ENCODE measurements at places on chromosomes 7 and 10.
A peak's percentile ranks its signal among the peaks of the same experiment; 100 is the strongest.

DNA sequence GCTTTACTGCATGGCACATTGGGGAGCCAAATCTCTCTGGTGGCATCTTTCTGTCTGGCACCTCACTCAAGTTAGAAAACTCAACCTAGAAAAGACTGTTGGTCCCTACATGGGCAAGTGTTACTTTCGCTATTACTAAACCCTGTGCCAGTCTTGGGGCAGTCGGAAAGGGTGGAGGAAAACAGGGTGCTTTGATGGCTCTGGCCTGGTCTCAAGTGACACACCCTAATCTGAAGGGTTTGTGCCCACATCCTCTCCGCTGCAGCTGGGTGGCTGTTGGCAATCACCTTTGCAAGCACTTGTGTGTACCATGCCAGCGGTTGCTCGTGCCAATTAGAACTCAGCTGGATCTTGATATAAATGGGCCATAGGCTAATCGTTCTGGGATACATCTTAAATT lies 159.8 kb upstream of the ITGB1 start:
- no peak overlapping the region for H3K4me3 ChIP-seq
- no peak for DNase-seq
- no peaks in the 10 kb centered on the region for H3K36me3 ChIP-seq
- H3K27ac ChIP-seq = no peak overlapping the region

DNA sequence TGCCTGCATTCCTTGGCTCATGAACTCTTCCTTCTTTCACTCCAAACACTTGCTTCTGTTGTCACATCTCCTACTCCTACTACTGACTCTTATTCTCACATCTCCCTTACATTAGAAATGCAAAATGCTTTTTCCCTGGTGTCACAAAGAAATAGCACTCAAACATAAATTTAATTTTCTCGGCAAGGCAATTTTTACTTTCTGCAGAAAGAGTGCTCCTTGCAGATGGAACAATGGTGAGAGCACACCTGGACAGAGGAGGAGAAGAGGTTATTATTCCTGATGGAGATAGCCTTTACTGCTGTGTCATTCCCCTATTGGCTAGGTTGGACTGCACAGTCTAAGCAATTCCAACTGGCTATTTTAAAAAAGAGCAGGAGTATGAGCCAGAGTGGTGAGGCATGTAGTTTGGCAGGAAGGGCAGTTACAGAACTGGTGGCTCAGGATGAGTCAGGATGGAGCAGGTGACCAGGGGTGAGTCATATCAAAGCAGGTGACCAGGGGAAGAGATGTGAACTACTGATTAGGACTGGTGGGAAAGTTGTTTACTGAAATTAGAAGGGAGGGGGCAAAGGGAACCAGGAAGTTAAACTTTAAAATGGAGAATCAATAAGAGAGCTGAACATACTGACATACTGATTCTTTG lies 52.9 kb downstream of the CYP2C9 start:
- H3K27ac ChIP-seq = no peak overlapping the region
- H3K4me1 ChIP-seq = no peaks in the 10 kb centered on the region
- no peak overlapping the region for H3K4me3 ChIP-seq
- peaks cover 3% of the 10 kb centered on the region for H3K36me3 ChIP-seq
- no peak for DNase-seq
- H3K27me3 ChIP-seq = peaks cover 5% of the 10 kb centered on the region

DNA sequence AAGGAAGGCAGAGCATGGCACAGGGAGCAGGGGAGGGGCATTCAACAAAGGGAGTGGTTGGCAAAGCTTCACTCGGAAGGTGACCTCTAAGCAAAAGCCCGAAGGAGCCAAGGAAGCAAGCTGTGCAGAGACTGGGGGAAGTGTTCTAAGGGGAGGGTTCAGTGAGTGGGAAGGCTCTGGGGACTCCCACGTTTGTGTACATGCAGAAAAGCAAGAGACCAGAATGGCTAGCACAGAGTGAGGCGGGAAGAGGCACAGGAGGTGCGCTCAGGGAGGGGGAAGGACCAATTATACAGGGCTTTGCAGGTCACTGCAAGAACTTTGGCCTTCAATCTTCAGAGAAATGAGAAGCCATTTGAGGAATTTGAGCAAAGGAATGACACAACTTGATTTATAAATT lies 7.4 kb downstream of the ARHGAP21 start:
- no peak overlapping the region for H3K4me3 ChIP-seq
- H3K27me3 ChIP-seq = no peaks in the 10 kb centered on the region
- H3K4me1 ChIP-seq = peaks cover 27% of the 10 kb centered on the region
- peaks cover 3% of the 10 kb centered on the region for H3K36me3 ChIP-seq
- no peak overlapping the region for H3K27ac ChIP-seq
- no peak for DNase-seq

DNA sequence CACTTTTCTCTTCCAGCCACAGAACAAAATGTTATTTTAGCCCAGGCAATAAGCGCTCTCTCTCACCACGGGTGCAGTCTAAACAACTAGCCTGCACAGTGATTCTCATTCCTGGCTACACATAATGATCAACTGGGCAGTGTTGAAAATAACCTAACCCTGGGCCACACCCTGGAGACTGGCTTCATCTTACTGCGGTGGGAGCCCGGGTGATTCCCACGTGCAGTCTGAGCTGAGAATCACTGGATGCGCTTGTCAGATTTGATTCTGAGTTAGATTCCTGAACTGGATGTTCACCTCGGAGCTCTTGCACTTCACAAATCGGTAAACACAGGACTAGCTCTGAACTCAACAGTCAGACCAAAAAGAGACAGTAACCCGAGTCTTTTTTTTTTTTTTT lies 14.9 kb downstream of the ZC3HAV1 start:
- no peak overlapping the region for H3K27ac ChIP-seq
- peaks cover 3% of the 10 kb centered on the region for H3K36me3 ChIP-seq
- DNase-seq = no peak
- no peaks in the 10 kb centered on the region for H3K27me3 ChIP-seq

DNA sequence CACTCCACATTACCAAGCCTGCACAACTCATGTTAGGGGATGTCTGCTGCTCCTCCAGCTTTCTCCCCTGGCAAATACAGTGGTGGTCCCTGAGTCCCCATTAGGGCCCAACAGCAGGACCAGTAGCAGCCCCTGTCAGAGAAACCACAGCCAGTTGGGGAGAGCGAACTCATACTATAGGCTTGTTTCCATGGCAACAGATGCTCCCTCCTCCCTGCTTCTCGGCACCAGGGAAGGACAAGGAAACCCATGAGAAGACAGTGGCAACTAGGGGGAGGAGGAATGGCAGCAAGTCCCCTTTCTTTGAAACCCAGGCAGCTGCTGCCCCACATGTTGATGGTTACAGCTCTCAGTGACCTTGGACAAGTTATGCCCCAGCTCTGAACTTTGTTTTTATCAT lies 326.4 kb downstream of the KCNMA1 start:
- H3K27me3 ChIP-seq = peaks cover 16% of the 10 kb centered on the region
- no peak overlapping the region for H3K27ac ChIP-seq
- no peak for DNase-seq

DNA sequence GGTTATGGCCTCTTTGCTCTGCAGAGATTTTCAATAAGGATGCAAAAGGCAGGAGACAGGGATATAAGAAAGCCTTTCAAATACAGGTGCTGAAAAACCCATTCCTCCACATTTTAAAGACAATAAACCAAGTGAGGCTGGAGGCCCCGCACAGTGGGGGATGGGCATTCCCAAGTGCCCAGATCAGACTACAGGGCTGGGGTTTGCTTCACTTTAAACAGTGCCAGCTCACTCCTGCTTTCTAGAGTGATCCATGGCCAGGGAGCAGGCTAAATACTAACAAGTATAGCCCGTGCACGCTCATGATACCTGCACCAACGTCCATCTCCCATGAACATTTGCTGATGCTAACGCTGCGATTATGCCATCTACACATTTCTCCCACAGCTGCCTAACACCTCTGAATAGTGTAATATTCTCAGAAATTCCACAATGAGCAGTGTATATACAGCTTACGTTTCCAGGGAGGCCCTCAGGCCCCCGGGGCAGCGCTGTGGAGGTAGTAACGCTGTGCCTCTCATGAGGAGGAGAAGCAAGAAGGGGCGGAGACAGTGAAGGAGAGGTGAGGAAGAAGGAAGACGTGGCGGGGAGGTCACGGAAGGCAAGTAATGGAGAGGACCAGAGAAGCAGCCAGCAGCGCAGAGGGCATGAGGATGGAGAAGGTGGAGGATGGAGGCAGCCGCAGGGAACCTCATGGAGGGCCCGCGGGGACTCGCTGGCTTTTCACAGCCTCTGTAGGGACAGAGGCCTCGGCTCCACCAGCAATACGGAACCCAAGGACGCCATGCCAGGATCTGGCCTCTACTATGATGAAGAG lies 141.7 kb downstream of the USP6NL start:
- peak overlapping the region; percentile 65 for H3K27ac ChIP-seq
- peaks cover 24% of the 10 kb centered on the region for H3K4me1 ChIP-seq
- H3K27me3 ChIP-seq = no peaks in the 10 kb centered on the region
- no peak overlapping the region for H3K4me3 ChIP-seq
- DNase-seq = no peak

DNA sequence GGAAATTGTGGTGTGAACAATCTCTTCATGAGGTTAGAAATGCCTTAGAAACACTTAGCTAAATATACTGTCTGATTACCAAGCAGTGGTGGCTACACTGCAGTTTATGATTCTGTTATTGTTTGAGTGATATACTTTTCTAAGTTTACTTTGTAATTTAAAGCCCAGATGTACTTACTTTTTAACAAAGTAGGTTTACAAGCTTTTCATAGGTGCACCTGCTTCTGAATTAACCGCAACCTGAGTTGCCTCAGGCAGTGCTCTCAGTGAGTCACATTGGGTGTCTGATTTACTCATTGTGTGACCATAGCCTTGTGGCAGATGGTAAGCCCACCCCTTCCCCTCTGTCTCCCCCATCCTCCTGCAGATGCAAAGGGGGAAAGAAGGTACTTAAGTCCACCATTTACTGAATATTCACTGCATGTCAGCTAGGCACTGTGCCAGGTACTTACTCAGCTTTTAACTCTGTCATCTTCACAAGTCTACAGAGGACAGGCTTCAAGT lies 9.0 kb downstream of the MTURN start:
- no peaks in the 10 kb centered on the region for H3K4me1 ChIP-seq
- no peak overlapping the region for H3K27ac ChIP-seq
- no peak for DNase-seq
- no peak overlapping the region for H3K4me3 ChIP-seq
- H3K27me3 ChIP-seq = peaks cover 1% of the 10 kb centered on the region
- H3K36me3 ChIP-seq = no peaks in the 10 kb centered on the region

DNA sequence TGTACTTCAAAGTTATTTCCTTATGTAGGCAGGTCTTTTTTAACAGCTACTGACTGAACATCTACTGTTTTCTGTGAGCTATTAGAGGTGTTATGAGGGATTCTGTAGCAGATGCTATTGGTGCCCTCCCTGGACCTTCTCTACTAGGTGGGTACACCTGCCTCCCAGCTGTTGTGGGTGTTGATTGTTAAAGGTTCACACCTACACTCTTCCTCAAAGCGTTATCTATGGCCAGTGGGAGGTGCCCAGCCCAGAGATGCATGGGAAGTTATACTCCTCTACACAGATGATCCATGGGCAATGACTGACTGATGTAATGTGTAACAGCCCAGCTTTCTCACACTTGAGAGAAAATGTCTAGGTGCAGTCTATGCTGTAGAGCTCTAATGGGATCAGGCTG lies 127.7 kb downstream of the PRKG1 start:
- no peaks in the 10 kb centered on the region for H3K36me3 ChIP-seq
- DNase-seq = no peak
- no peaks in the 10 kb centered on the region for H3K27me3 ChIP-seq
- H3K27ac ChIP-seq = no peak overlapping the region

- no peaks in the 10 kb centered on the region for H3K27me3 ChIP-seq
- H3K4me3 ChIP-seq = no peak overlapping the region
- peaks cover 7% of the 10 kb centered on the region for H3K36me3 ChIP-seq
- DNase-seq = no peak
Observed at GRCh38 chr7:7146837-7147236, 35.5 kb upstream of the C1GALT1 start.

GRCh38 chr7:24733414-24734060 lies 23.7 kb downstream of the GSDME start:
- H3K27me3 ChIP-seq = no peaks in the 10 kb centered on the region
- DNase-seq = no peak
- no peak overlapping the region for H3K27ac ChIP-seq
- H3K4me1 ChIP-seq = no peaks in the 10 kb centered on the region

GRCh38 chr10:89773081-89773480 lies 71.7 kb downstream of the KIF20B start:
- H3K4me1 ChIP-seq = no peaks in the 10 kb centered on the region
- no peaks in the 10 kb centered on the region for H3K27me3 ChIP-seq
- H3K4me3 ChIP-seq = no peak overlapping the region
- H3K36me3 ChIP-seq = peaks cover 53% of the 10 kb centered on the region

DNA sequence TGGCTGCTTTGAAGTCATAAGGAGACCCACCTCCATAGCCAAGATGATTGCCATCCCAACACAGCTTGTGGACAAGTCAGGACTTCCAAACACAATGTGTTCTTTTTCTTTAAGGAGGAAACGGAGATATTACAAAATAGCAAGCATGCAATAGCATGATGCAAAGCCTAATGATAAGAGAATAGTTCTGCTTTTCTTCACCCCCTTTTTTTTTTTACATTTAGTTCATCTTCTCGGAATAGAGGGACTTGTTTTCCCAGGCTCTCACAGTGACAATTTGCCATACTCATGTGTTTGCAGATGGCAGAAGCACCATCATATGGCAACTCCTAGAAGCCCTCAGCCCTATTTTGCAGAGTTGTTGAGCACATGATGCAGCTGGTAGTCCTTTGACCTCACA lies 119.8 kb downstream of the ITGB8 start:
- no peak for DNase-seq
- no peak overlapping the region for H3K4me3 ChIP-seq
- H3K36me3 ChIP-seq = peaks cover 2% of the 10 kb centered on the region

GRCh38 chr7:27420702-27421101 lies 178.1 kb downstream of the EVX1 start:
- H3K4me1 ChIP-seq = no peaks in the 10 kb centered on the region
- H3K27ac ChIP-seq = peak overlapping the region; percentile 50
- no peaks in the 10 kb centered on the region for H3K36me3 ChIP-seq
- H3K27me3 ChIP-seq = no peaks in the 10 kb centered on the region
- DNase-seq = no peak
- H3K4me3 ChIP-seq = no peak overlapping the region

- H3K27ac ChIP-seq = no peak overlapping the region
- no peak overlapping the region for H3K4me3 ChIP-seq
- no peaks in the 10 kb centered on the region for H3K27me3 ChIP-seq
- no peaks in the 10 kb centered on the region for H3K36me3 ChIP-seq
- no peak for DNase-seq
Observed at GRCh38 chr10:86104156-86104555, 262.4 kb downstream of the GRID1 start.

DNA sequence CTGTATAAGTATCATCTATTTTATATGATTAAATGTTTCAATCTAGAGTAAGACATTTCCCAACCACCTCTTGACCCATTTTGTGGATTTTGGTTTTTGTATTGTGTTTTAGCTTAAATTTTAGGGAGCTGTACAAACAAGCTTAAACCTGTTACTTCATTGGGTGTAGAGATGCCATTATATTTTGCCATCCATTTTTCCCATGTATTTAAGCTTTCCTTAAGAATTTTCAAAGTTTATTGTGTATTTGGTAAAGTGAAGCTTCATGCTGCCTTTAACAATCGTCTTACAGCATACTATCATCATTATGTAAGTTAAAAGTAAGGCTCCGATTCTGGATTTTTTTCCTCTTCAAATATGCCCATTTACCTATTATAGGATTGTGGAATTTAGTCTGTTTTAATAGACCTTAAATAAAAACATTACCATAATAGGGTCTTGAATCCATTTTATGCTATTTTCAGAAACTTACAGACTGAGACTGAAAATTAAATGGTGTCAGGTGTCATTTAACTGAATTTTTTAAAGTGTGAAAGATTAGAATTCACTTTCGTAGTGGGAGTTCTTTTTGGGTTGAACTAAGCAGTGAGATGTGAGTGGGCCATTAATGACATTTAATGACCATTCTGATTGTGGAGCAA lies 2.2 kb downstream of the KMT2E start:
- no peak for DNase-seq
- peaks cover 13% of the 10 kb centered on the region for H3K27me3 ChIP-seq
- peak overlapping the region; percentile 100 for H3K4me3 ChIP-seq
- H3K36me3 ChIP-seq = peaks cover 9% of the 10 kb centered on the region
- H3K27ac ChIP-seq = peak overlapping the region; percentile 62
